ENCODE measurements at places on chromosomes 7 and 10.
A peak's percentile ranks its signal among the peaks of the same experiment; 100 is the strongest.

GRCh38 chr7:141295367-141295895, 221.6 kb downstream of the TMEM178B start:
- no peak for ATAC-seq

DNA sequence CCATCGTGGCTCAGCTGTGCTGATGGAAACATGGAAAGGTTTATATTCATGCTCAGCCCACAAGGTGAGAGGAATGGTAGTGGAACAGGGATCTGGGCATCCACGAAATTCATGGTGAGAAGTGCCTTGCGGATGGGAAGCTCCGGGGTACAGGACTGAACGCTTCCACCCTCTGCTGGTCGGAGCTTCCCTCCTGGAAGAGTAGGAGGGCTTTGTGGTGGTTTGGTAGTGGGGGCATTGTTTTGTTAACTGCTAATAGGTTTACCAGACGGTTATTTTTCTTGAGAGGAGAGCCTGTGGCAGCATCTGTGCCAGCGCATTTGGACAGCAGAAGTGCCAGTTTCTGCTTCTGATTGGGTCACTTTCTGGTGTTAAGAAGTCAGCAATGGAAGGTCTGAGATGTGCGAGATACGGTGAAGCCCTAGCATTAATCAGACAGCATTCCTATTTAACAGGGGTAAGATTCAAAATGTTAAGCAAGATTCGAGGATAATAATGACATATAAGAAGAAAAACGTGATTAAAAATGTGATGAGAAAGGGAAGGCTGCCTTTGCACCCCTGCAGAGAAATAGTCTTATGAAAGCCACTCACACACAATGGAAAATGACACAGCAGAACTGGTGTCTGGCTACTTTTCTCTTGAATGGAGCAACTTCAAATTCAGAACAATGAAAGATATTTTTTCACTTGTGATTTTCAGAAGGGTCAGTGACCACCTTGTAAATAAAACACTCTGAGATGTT, 17.7 kb downstream of the ABCA13 start:
- no peak for ATAC-seq

- ATAC-seq: peak; percentile 44
These were observed 220.0 kb upstream of the TCERG1L start for GRCh38 chr10:131531265-131532190.

DNA sequence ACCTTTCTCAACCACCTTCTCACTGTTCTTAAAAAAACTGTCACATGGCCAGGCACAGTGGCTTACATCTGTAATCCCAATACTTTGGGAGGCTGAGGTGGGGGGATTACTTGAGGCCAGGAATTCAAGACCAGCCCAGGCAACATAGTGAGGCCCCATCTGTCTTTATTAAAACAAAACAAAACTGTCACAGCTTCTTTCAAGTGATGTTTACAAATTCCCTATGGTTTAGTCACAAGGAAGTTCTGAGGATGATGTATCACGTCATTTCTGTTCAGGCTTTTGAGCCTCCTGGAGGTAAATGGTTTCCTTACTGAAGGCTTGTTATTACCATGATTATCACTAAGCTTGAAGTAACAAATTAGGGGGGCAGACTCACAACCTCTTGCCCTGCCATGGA, 186.2 kb downstream of the CFTR start:
- no peak for ATAC-seq

GRCh38 chr7:150778738-150779301, 21.3 kb downstream of the TMEM176B start:
- ATAC-seq: no peak

GRCh38 chr7:139583826-139584553, 60.5 kb downstream of the CLEC2L start:
- ATAC-seq: no peak

All from stimulated activated memory B cell treated with anti-CD40 and anti-IgM and Interleukin-4, amounts not matched to agents 10 μg/mL and 1 μg/mL and 100 μg/mL, for 72 hours (primary cell).